ENCODE measurements at places on chromosomes 4 and X. TPM values are rescaled to one million over a fixed set of nuclear protein-coding genes. Genes with fewer than 3 reads are reported as not detected.

SMAD1 gene
- 12.1 TPM for total RNA-seq

RHOXF1 gene
- total RNA-seq, result not detected

HCCS gene
- total RNA-seq, result 23.3 TPM

LNX1 gene
- total RNA-seq, result 4.5 TPM

MAGEB1 gene
- total RNA-seq, result not detected

RADX gene
- 7.6 TPM for total RNA-seq

AADAT gene
- 5.4 TPM for total RNA-seq

BCOR gene
- 32.4 TPM for total RNA-seq

MAMLD1 gene
- 1.2 TPM for total RNA-seq

APBB2 gene
- total RNA-seq, result 148 TPM

GAK gene
- total RNA-seq, result 48.1 TPM

MAGEA4 gene
- not detected for total RNA-seq

CXCL9 gene
- not detected for total RNA-seq

PLXNB3 gene
- total RNA-seq, result 6.2 TPM

TSPAN7 gene
- not detected for total RNA-seq

TKTL1 gene
- not detected for total RNA-seq

ODAM gene
- total RNA-seq, result 0.42 TPM

PGM2 gene
- 44.7 TPM for total RNA-seq

RPA4 gene
- 0.92 TPM for total RNA-seq

NDP gene
- 1.4 TPM for total RNA-seq

GYG2 gene
- 15.4 TPM for total RNA-seq

BEX1 gene
- total RNA-seq, result 0.89 TPM

SHROOM4 gene
- total RNA-seq, result 2.4 TPM

FGFBP1 gene
- total RNA-seq, result not detected

PNMA3 gene
- 0.89 TPM for total RNA-seq

FTSJ1 gene
- 61.4 TPM for total RNA-seq

ANAPC10 gene
- total RNA-seq, result 30.0 TPM

SPANXB1 gene
- not detected for total RNA-seq

HOPX gene
- total RNA-seq, result 0.14 TPM

C4orf51 gene
- not detected for total RNA-seq

TBX22 gene
- not detected for total RNA-seq

All from smooth muscle cell of the umbilical artery (primary cell).